RWPE2 (cell line): ENCODE measurements at places on chromosomes 2 and 18.

GRCh38 chr18:58411323-58411722, 217.6 kb downstream of the ALPK2 start:
- no peak for DNase-seq

DNA sequence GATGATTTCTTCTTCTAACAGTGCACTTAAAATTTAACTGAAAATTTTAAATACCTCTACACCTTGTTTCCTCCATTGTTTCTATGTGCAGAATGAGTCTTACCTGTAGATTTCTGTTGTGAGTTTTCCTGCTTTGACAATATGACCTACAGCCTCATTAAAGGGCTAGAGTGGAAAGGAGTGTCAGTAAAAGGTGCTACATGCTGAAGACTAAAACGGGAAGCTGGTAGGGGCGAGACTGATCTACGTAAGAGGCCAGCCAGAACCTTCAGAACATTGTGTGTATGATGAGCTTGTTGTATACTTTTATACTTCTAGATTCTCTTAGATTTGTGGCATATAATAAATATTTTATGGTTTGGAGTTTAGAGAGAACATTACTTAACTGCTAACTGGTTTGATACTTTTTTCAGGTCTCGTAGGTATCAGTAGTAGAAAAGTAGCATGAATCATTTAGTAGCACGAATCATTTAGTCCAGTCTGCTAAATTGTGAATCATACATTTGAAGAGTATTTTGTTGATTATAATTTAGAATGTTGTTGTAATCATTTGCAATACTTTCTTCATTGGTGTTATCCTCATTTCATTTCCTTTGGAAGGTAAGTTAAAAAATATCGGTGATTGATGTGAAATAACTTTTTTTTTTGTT, 14.3 kb downstream of the INSIG2 start:
- DNase-seq: no peak

DNA sequence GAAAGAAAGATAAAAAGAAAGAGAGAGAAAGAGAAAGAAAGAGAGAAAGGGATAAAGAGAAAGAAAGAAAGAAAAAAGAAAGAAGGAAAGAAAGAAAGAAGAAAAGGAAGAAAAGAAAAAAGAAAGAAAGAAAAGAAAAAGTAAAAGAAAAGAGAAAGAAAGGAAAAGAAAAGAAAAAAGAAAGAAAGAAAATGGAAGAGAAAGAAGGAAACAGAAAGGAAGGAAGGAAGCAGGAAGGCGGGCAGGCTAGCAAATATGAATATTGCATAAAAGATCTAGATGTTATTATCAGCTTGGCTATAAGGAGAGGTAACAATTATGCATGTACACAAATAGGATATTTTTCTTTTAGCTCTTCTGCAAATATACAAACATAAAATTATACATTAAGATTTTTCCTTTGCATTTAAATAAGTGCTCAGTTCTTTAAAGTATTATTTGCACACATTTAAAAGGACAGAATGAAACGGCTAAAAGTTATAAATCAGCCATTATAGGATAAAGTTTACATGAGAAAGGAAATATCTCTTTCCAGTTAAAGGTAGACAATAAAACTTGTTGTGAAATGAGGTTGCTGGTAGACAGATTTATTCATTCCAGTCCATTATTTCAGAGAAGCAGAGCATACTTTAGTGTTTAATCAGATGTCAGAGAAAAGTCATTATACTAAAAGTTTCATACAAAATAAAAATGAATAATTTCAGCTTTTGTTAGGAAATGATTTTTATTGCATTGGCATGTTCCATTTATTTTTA, 511.4 kb downstream of the KCNJ3 start:
- DNase-seq: no peak

DNA sequence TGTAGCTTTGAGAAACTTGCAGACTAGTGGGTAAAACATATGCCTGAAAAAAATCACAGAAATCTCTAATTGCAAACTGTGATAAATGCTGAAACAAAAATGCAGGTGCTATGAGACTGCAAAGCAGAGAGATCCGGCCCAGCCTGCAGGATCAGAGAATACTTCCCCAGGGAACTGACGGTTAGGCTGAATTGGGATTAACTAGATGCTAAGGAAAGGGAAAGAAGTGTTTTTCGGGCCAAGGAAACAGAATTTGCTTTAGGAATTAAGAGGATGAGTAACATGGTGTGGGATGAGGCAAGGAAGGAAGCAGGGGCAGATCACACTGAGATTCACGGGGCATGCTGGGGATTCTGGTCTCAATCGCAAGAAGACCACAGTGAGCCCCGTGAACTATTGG, 71.5 kb downstream of the OSBPL6 start:
- no peak for DNase-seq

DNA sequence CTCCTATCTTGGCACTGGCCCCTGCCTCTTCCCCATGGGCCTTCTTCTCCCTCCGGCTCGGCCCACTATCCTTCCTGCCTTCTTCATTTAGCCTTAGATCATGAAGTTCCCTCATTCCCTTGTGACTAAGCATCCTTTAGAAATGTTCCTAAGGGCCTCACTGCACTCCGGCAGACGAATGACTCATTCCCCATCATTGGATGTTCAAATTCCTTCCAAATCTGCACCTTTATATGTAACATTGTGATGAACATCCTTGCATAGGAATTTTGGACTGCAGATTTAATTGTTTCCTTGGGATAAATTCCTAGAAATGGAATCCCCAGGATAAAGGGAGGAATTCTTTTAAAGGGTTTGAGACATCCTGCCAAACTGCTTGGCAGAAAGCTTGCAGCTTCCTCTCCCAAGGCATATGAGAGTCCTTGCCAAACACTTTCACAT, 19.0 kb downstream of the CRACDL start:
- DNase-seq: no peak

GRCh38 chr2:67374949-67375348, 22.2 kb upstream of the ETAA1 start:
- no peak for DNase-seq

DNA sequence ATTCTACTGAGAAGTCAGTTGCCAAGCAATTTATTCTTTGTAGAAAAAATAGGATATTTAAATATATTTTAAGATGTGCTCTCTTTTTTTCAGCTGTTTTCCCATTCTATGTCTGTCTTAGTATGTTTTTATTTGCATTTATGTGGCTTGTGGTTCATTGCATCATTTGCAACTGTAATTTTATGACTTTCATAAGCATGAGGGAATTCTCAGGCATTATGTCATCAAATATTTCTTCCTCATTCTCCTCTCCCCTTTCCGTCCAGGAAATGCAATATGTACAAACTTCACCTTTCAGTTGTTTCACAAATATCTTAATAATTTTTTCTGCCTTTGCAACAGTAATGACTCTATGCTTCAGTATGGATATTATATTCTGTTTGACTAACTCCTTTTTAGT, 560.2 kb upstream of the LRATD1 start:
- DNase-seq: no peak

GRCh38 chr2:150811259-150811855, 323.9 kb upstream of the RND3 start:
- no peak for DNase-seq

- DNase-seq: no peak
Observed at GRCh38 chr2:159185401-159186130, 100.9 kb downstream of the WDSUB1 start.

DNA sequence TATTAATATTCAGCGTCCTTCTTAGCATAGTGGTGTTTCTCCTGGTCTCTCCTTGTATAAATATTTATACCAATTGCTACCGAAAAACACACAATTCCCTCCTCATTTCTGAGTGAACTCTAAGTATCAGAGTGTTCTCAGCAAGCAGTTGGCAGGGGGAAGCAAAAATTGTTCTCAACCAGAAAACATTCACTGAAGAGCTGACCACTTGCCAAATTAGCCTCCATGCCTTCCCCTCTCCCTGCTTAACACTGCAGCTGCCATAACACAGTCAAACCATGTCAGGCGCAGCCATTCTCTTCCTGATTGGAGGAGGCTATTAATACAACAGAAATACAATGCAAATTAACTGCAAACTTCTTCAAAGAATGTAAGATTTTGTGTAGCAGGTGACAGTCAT, 105.0 kb downstream of the COL6A3 start:
- DNase-seq: no peak

GRCh38 chr2:23617811-23618215, 232.8 kb downstream of the KLHL29 start:
- no peak for DNase-seq

DNA sequence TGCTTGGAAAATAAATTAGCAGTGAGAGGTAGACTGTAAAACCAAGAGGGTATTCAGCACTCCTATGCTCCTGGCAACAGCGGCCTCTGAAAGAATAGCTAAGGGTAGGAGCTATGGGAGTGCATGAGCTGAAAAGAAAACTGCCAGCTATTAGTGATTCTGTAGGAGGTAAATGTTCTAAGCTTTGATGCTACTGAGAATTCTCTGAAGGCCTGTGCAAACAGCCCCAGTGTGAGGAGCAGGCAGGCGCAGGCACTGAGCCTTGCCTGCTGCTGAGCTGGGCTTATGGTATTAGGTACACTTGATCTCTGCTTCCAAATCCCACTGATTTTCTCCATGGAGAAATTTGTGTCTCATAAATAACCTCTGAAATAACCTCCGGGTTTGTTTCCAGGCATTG, 86.7 kb downstream of the NYAP2 start:
- no peak for DNase-seq

- DNase-seq: no peak
Observed at GRCh38 chr2:187502467-187502866, 51.8 kb downstream of the TFPI start.

GRCh38 chr2:216424274-216424673, 12.0 kb downstream of the SMARCAL1 start:
- DNase-seq: no peak

DNA sequence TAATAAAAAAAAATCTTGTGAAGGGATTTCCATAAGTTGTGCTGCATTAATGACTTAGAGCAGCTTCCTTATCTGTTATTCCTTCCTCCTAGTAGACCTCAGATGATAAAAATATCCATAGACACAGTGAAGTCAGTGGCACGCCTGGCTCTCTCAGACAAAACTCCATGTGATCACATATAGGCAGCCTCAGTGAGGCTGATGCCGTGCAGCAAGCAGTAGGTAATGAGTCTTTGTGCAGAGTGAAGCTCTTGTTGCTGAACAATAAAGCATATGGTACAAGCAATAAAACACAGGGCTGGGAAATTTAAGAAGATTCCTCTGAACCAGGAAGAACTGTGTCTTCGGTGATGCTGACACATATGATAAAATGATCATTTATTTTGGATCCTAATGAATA, 102.7 kb downstream of the CSRNP3 start:
- no peak for DNase-seq

GRCh38 chr2:238895361-238895882, 47.5 kb downstream of the TWIST2 start:
- no peak for DNase-seq

GRCh38 chr2:30252723-30253701, 21.7 kb downstream of the LBH start:
- DNase-seq: no peak

DNA sequence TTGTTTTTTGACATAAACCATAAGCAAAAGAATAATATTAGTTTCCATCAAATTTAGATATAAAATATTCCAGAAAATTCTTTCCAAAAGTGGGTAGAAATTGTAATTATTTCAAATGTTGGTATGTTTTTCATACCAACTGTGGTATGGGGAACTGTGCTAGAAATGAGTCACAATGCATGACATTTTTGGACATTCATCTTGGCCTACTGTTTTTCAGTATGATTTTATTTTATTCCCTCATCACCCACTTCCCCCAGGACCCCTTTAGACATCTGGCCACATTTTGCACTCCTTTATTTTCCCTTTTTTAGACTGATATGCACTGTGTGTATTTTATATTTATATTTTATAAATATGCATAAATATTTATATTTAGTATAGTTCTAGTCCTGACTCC, 97.1 kb downstream of the DPP4 start:
- DNase-seq: no peak

- DNase-seq: no peak
Observed at GRCh38 chr18:61608316-61608715, 275.1 kb downstream of the CDH20 start.

GRCh38 chr2:105294844-105295481, 34.6 kb downstream of the TGFBRAP1 start:
- no peak for DNase-seq

- no peak for DNase-seq
Observed at GRCh38 chr2:71462641-71463341, 9.4 kb downstream of the DYSF start.

DNA sequence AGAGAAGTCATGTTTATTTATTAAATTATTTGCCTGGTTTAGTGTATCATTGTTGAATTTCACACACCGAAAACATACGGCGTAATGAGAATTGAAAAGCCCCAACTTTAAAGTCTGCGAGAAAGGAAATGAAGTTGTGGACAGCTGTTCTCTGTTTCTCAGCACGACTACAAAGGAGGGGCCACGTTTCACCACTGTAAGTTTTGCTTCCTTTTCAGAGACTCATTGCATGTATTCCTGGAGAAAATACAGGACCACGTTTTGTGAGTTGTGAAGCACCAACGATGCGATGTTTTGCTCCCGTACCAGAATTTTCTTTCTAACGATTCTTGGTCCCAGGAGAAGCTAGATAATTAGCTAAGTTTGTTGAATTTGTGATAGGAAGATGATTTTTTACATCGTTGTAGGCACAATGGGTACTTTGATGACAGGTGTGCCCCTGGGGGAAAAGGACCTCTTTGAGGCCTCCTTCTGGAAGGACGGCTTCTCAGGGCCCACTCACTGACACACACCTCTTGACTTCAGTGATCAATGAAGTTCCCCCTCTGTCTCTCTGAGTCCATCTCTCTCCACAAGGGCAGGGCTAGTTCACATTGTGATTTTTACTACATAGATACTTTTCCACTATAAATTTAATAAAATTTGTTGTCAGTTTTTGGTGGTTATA, 23.7 kb upstream of the ACKR3 start:
- no peak for DNase-seq

GRCh38 chr2:164151522-164151921, 415.7 kb upstream of the FIGN start:
- DNase-seq: no peak

DNA sequence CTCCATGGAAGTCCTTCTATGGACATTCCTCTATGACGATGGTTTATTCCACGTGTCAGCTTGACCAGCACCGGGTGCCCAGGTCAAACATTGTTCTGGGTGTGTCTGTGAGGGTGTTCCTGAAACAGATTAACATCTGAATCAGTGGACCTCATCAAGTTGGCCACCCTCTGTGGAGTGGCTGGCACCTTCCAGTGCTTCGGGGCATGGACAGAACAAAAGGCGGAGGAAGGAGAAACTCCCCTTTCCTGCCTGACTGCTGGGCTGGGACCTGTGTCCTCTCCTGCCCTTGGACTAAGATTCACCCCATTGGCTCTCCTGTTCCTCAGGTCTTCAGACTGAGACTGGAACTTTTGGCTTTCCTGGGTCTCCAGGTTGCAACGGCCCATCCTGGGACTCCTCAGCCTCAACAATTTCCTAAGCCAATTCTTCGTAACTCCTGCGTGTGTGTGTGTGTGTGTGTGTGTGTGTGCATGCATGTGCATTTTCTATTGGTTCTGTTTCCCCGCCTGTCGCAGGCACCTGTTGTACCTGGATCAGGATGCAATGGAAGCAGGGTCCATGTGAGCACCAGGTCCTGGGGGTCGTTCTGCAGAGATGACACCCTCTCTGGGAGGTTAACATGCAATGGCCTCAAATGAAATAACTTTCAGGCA, 357.2 kb upstream of the SALL3 start:
- peak; percentile 16 for DNase-seq
